Tracheal epithelial cell (primary cell): ENCODE measurements at places on chromosomes 6 and 20. TPM values are rescaled to one million over a fixed set of nuclear protein-coding genes. Genes with fewer than 3 reads are reported as not detected.

The IRF4 gene
- total RNA-seq = under 0.01 and 0.24 TPM in 2 replicates

The MICB gene
- 4.7 and 9.9 TPM in 2 replicates for total RNA-seq

The TRIM15 gene
- under 0.01 TPM in 1 of 2 replicates, not detected in the other for total RNA-seq

The VSTM2L gene
- 5.8 and 43.3 TPM in 2 replicates for total RNA-seq

The TTK gene
- total RNA-seq = 0.64 and 2.9 TPM in 2 replicates

The KIF13A gene
- total RNA-seq = 28.9 and 36.0 TPM in 2 replicates

The DPPA5 gene
- total RNA-seq = not detected in 2 replicates
